ENCODE measurements at places on chromosomes 7 and 10. TPM values are rescaled to one million over a fixed set of nuclear protein-coding genes. Genes with fewer than 3 reads are reported as not detected.

SEC61A2 gene
- 20.9 TPM for total RNA-seq

PROSER2 gene
- 1.1 TPM for total RNA-seq

CDK1 gene
- 130 TPM for total RNA-seq

FOXI2 gene
- not detected for total RNA-seq

FAM25A gene
- not detected for total RNA-seq

H2BK1 gene
- 3.4 TPM for total RNA-seq

SUGCT gene
- 1.6 TPM for total RNA-seq

EMX2 gene
- not detected for total RNA-seq

GBF1 gene
- total RNA-seq: 47.6 TPM

STK31 gene
- not detected for total RNA-seq

PWWP2B gene
- total RNA-seq: 3.1 TPM

SPACDR gene
- 5.4 TPM for total RNA-seq

CALHM3 gene
- total RNA-seq: not detected

JCAD gene
- total RNA-seq: 0.05 TPM

PON1 gene
- total RNA-seq: 0.65 TPM

PODXL gene
- 0.60 TPM for total RNA-seq

RTKN2 gene
- 18.7 TPM for total RNA-seq

ESYT2 gene
- 68.8 TPM for total RNA-seq

CYP2C18 gene
- 3.0 TPM for total RNA-seq

SFRP5 gene
- total RNA-seq: not detected

PIP gene
- total RNA-seq: not detected

OR13A1 gene
- total RNA-seq: not detected
